ENCODE measurements at places on chromosomes 3 and 15. TPM values are rescaled to one million over a fixed set of nuclear protein-coding genes. Genes with fewer than 3 reads are reported as not detected.
A peak's percentile ranks its signal among the peaks of the same experiment; 100 is the strongest.

NOX5 gene
- 0.13 TPM for total RNA-seq

ZNF385D gene
- 2.9 TPM for total RNA-seq

SOX2 gene
- total RNA-seq: 3.5 TPM

MAGI1 gene
- 47.8 TPM for total RNA-seq

STARD9 gene
- 1.8 TPM for total RNA-seq

PLSCR5 gene
- 0.60 TPM for total RNA-seq

- H3K4me3 ChIP-seq: no peak overlapping the region
- no peaks in the 10 kb centered on the region for H3K36me3 ChIP-seq
- H3K27ac ChIP-seq: no peak overlapping the region
- no peaks in the 10 kb centered on the region for H3K4me1 ChIP-seq
- H3K27me3 ChIP-seq: no peaks in the 10 kb centered on the region
Measured at GRCh38 chr3:134761213-134761612, 33.8 kb upstream of the EPHB1 start.

- no peak for DNase-seq
- H3K27ac ChIP-seq: no peak overlapping the region
Measured at GRCh38 chr3:39754549-39754948, 54.9 kb upstream of the MYRIP start.

GRCh38 chr15:66224946-66225345 lies 28.6 kb downstream of the MEGF11 start:
- H3K4me1 ChIP-seq: no peaks in the 10 kb centered on the region
- H3K27me3 ChIP-seq: peaks cover 9% of the 10 kb centered on the region
- H3K4me3 ChIP-seq: no peak overlapping the region
- no peak for DNase-seq
- no peak overlapping the region for H3K27ac ChIP-seq

DNA sequence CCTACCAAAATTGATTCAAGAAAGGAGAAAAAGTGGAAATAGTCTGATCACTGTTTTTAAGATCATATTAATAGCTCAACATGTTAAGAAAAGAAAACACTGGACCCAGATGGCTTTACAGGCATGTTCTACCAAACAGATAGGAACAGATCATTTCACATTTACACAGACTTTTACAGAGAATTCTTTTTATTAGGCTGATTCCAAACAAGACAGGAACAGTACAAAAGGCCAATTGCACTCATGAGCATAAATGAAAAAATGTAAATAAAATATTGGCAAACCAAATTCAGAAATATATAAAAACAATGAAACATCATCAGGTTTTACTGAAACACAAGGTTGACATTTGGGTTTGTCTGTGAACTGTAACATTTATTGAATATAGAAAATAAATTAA lies 106.5 kb downstream of the WNT5A start:
- no peak overlapping the region for H3K27ac ChIP-seq
- H3K27me3 ChIP-seq: no peaks in the 10 kb centered on the region
- no peak overlapping the region for H3K4me3 ChIP-seq
- H3K36me3 ChIP-seq: no peaks in the 10 kb centered on the region

DNA sequence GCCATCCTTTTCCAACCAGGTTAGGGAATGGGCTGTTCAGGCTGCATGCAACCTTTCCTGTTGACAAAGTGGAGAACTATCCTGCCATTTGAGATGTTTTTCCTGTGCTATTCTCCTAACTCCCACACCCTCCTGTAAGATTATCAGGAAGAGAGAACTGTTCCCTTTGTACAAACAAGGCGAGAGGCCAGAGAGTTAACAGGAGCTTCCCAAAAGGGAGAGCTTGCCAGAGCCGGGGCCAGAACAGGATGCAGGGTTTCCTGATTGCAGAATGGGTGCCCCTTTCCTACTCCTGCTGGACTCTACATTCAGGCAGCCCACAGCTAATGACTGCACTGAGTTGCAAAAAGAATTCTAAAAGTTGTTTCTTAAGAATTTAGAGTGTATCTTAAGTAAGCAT lies 17.1 kb downstream of the PML start:
- H3K4me3 ChIP-seq: no peak overlapping the region
- no peaks in the 10 kb centered on the region for H3K27me3 ChIP-seq
- H3K27ac ChIP-seq: peak overlapping the region; percentile 80
- no peak for DNase-seq

- H3K4me3 ChIP-seq: no peak overlapping the region
- DNase-seq: no peak
- H3K36me3 ChIP-seq: no peaks in the 10 kb centered on the region
Measured at GRCh38 chr15:98914626-98915025, 93.0 kb downstream of the PGPEP1L start.

DNA sequence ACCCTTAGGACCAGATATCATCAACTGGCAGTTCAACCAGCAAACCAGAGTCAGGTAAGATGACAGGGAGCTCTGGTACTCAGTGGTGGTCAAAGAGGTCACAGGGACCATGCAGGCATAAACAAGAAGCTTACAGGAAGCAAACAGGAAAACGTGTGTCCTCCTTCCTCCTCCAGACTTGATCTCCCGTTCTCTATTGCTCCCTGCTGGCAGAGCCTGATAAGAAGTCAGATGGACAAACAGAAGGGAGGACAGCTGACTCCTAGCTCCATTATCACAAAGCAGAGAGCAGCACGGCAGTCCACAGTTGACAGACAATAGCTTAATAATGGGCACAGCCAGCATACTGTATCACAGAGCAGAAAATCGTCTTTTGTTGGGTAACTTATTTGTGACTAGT lies 156.5 kb upstream of the SLC2A2 start:
- H3K4me1 ChIP-seq: peaks cover 24% of the 10 kb centered on the region
- peak; percentile 36 for DNase-seq
- H3K27ac ChIP-seq: no peak overlapping the region
- no peak overlapping the region for H3K4me3 ChIP-seq
- no peaks in the 10 kb centered on the region for H3K27me3 ChIP-seq

- DNase-seq: no peak
- H3K27ac ChIP-seq: no peak overlapping the region
- no peaks in the 10 kb centered on the region for H3K27me3 ChIP-seq
- H3K4me1 ChIP-seq: peaks cover 5% of the 10 kb centered on the region
Measured at GRCh38 chr15:87743562-87743961, 513.0 kb downstream of the NTRK3 start.

GRCh38 chr3:31250116-31250777 lies 282.5 kb upstream of the STT3B start:
- H3K27me3 ChIP-seq: no peaks in the 10 kb centered on the region
- H3K4me3 ChIP-seq: no peak overlapping the region

GRCh38 chr3:12921736-12922135 lies 80.4 kb upstream of the RPL32 start:
- H3K27ac ChIP-seq: no peak overlapping the region
- no peaks in the 10 kb centered on the region for H3K4me1 ChIP-seq
- no peaks in the 10 kb centered on the region for H3K27me3 ChIP-seq
- no peak overlapping the region for H3K4me3 ChIP-seq
- no peak for DNase-seq
